ENCODE measurements at places on chromosomes 3 and 15.

DNA sequence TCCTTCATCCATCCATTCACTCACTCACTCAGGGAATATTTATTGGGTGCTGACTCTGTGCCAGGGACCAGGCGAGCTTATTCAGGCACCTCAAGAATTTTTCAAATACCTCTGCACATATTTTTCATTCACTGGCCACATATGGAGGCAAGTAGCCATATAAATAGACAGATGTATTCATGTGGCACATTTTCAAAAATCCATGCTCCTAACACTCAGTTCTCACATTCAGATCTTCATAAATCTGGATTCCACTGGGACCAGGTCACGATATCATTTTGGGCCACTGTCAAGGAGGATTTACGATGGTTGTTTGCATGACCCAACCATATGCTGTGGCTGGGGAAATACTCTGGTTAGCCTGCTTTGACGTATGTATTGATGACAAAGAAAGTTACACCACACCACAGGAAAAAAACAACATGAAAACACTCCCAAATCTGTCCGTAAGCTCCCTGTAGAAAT lies 241.8 kb upstream of the LRTM1 start:
- DNase-seq = no peak

- no peak for DNase-seq
Measured at GRCh38 chr15:82653483-82654168, 6.5 kb upstream of the CPEB1 start.

DNA sequence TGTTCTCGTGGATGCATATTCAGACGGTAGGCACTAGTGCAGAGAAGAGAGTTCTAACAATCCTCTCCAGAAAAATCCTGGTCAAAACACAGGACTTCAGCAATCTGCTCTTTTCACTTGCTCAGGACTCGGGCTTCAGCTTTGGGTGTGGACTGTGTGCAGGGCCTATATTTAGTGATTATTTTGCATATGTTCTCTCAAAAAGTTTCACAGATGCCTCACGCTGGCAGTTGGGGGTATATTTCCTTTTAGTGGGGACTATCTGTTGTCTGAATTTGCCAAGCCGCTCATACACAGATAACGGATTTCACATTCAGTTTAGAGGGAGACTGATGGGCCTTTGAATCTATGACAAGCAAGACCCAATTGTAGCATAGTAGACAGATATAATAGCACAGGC lies 54.4 kb upstream of the LRRN1 start:
- no peak for DNase-seq

DNA sequence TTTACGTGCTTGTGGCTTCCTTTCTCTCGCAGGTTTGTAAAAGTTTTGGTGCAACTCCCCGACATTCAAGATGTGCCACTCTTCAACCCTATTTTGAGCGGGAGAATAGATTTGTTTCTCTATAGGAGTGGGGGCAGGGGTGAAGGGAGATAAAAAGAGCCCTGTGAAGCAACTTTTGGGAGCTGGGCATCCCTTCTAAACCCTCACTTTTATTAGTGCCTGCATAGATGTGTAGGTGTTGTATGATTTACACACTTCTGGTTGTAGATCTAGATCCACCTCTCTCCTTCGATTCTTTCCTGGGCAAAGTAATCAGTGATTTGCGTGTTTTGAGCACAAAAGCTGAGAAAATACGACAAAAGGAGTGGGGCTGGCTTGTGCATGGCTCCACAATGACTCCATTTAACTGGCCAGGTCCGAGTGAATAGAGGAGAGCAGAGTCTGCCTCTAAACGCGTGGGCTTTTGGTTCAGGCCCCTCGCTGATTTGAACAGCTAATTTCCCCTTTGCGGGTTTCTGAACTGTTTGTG lies 17.7 kb downstream of the SOX2 start:
- DNase-seq = no peak

All from stimulated activated naive CD8-positive, alpha-beta T cell treated with anti-CD3 and anti-CD28 coated beads, Interleukin-15, Interleukin-2, amounts not matched to agents 100 U/mL and 50 U/mL, for 24 hours (primary cell).